ENCODE measurements at places on chromosomes 13 and 19. TPM values are rescaled to one million over a fixed set of nuclear protein-coding genes. Genes with fewer than 3 reads are reported as not detected.

The YJEFN3 gene
- 1.6 TPM for total RNA-seq

The LGALS14 gene
- total RNA-seq = not detected

The ERICH4 gene
- total RNA-seq = not detected

The ATP4A gene
- total RNA-seq = not detected

The FAM83E gene
- not detected for total RNA-seq

The LRRC4B gene
- total RNA-seq = 0.85 TPM

The ACTL9 gene
- not detected for total RNA-seq

The IZUMO2 gene
- total RNA-seq = not detected

The CEACAM6 gene
- 30.9 TPM for total RNA-seq

The DIRAS1 gene
- 3.5 TPM for total RNA-seq

The CD79A gene
- total RNA-seq = 1.1 TPM

The ZNF790 gene
- total RNA-seq = 0.22 TPM

The TRPC4 gene
- total RNA-seq = 0.08 TPM

The OR10H1 gene
- total RNA-seq = not detected

The ZAR1L gene
- not detected for total RNA-seq

The PLPP2 gene
- 104 TPM for total RNA-seq

The TLE2 gene
- total RNA-seq = 2.5 TPM

The NLRP4 gene
- total RNA-seq = not detected

The SPPL2B gene
- total RNA-seq = 18.1 TPM

The PEX11G gene
- total RNA-seq = 1.7 TPM

Measured in A549 treated with DMSO at 1 μM for 4 hours (cell line).